ENCODE measurements at places on chromosomes 12 and 14.

DNA sequence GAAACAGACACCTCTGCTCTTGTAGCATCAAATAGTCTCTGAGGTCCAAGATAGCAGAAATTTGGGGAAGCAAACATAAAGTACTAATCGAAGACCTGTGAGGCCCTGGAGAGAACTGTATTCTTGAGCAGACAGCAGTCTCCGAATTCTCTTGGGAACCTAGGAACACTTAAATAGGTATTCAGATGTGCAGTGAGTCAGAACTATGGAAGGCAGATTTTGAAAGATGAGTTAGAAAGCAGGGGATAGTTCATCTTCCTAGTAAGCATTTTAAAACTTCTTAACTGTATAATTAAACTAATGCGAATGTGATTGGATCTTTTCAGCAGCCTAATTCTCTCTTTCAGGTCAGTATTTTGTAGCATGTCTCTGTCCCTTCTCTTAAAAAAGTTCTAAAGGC lies 30.6 kb downstream of the NAA30 start:
- DNase-seq, result no peak

GRCh38 chr12:75862692-75863471 lies 168.7 kb downstream of the PHLDA1 start:
- DNase-seq, result no peak

GRCh38 chr12:2032506-2032905 lies 20.3 kb upstream of the CACNA1C start:
- DNase-seq, result no peak

GRCh38 chr12:116306968-116307367 lies 29.5 kb upstream of the MED13L start:
- no peak for DNase-seq

- DNase-seq, result no peak
These were observed 1.9 kb downstream of the SSH1 start for GRCh38 chr12:108855284-108856169.

GRCh38 chr12:131827961-131828534 lies at the start of gene MMP17:
TSS of gene MMP17 (plus strand) at chr12:131828393. CDS start at chr12:131828495, 102 bp downstream.
- DNase-seq, result no peak

GRCh38 chr12:91866566-91866965 lies 279.1 kb downstream of the BTG1 start:
- DNase-seq, result no peak

GRCh38 chr12:124994437-124994975 lies 1.1 kb downstream of the BRI3BP start:
- DNase-seq, result no peak

DNA sequence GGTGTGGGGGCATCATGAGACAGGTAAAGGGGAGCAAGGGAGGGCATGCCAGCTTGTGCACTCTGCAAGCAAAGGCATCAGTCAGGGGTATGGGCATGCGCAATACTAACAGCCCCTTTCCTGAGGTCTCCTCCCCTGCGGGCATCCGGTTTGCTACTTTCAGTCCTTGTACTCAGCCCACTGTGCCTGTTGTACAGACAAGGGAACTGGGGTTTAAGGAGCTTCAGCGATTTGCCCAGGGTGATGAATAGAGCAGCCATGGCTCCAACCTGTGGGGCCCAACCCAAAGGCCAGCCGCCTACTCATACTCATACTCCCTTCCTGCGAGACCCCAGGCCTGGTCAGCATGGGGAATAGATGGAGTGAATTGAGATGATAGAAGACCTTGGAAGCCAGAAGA lies 66.7 kb downstream of the GALNT16 start:
- no peak for DNase-seq

DNA sequence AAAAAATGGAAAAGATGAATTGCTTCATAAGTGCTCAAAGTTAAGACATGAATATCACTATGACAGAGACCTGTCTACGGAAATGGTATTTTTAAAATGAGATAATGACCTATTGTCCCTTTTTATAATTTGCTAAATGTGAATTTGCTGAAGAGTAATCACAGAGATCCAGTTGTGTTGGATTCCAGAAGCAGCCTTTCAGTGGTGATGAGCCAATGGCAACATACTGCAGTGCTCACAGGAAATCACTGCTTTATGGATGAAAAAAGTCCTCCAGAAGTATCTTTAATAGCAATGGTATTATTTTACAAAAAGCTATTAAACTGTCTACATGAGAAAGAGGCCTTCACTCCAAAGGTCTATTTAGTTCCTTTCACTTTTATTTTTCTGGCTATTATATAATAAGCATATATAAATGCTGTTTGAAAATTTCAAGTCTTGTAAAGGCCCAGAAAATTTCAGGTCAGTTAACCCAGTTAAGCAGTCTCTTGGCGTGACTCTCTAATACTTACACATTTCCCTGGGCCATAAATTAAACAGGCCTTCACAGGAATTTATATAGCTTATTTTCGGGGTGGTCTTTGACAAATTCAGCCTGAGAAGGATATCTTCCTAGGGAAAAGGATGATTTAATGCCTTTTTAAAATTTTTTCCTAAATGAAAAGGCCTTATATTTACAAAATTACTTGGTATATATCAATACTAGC lies 55.4 kb downstream of the KCNJ8 start:
- no peak for DNase-seq

GRCh38 chr12:11856971-11857370 lies 207.5 kb downstream of the ETV6 start:
- DNase-seq, result no peak

- no peak for DNase-seq
These were observed 3.0 kb downstream of the MIS18BP1 start for GRCh38 chr14:45249856-45250575.

DNA sequence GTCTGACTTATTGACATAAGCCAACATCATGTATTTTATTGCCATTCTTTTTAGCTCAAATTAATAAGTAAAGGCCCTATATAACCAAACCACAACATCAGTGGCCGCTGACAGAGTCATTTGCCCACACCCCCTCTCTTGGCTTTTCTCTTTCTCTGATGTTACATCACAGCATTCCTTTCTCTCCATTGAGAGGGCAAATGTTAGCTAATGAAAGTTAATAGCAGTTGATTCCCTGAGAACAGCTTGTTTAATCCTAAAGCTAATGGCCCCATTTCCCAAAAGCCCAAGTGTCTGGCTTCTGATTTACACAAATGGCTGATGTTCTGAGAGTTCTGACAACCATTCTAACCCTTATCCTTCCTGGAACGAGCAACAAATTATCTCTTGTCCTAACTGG lies 308.8 kb downstream of the SNAPC1 start:
- DNase-seq, result no peak

GRCh38 chr12:15732341-15733061 lies 56.7 kb downstream of the EPS8 start:
- DNase-seq, result no peak

DNA sequence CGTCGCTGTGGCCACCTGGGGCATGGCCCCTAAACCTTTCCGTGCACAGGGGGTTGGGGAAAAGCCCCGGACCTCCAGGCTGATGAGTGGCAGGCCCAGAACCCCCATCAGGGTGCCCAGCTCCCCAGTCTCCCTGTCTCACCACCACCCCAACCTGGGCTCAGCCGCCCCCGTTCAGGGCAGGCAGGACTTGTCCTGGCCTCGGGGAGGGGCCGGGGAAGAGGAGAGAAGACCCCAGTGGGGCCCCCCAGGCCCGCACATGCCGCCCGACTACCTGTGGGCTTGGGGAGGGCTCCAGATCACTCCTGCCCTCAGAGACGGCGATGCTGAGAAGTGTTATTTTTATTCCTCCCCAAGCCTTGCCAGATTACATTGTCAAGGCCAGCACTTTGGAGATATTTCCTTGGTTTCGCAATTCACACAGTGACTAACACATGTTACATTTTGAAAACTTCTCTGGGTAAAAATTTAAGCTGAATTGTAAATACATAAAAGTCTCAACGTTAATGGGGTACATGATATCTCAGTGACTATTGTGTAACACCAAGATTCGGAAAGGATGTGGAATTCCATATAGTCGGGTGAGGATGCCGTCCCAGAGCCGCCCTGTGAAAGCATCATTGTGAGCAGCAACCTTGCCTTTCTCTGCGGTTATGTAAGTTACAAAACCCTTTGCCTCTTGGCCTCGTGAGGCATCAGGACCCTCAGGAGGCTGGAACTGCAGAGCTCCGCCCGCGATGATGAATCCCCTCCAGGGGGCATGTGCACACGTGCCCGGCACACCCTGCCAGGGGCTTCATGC lies 85.6 kb upstream of the DIO3 start:
- no peak for DNase-seq

DNA sequence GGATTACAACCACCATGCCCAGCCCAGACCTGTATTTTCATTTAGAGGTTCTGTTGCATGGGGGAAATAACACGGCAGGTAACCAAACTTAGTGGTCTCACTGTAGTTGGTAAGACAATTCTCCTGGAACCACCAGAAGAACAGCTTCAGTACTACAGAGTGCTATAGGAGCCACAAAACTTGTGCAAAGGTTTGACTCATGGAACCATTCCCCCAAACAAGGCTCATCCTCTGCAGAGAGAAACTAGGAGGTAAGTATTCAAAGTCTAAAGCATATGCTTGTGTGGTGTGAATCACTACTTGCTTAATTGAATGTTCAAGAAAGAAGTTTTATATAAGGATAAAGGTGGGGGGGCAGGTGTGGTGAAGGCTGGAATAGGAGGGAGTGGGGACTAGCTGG lies 58.7 kb downstream of the GNS start:
- no peak for DNase-seq

DNA sequence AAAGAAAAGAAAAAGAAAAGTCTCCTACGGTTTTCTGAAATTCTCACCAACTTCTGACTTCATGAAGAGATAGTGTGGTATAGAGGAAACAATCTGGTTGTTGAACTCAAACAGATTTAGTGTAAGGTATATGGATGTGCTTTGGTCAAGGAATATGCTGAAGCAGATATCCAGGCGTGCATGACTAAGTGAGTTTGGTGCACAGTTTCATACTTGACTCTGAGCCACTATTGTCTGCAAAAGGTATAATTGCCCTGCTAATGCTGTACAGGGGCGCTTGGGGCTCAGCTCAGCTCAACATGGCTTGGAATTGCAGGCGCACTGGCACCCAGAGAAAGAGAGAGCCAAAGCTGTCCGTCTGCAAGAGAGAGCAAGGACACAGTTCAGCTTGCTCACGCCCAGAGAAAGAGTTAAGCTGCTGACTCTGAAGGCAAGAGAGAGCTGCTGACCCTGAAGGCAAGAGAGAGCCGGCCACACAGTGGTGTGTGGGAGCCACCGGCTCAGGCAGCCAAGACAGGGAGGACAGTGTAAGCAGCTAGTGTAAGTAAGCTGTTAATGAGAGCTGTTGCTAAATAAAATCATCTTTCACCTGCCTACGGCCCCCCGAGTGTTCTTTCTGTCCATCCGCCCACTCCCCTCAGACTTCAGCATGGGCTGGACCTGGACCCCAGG lies 66.4 kb upstream of the SLC38A4 start:
- no peak for DNase-seq

- DNase-seq, result no peak
These were observed 63.6 kb downstream of the CRADD start for GRCh38 chr12:93740751-93741150.

DNA sequence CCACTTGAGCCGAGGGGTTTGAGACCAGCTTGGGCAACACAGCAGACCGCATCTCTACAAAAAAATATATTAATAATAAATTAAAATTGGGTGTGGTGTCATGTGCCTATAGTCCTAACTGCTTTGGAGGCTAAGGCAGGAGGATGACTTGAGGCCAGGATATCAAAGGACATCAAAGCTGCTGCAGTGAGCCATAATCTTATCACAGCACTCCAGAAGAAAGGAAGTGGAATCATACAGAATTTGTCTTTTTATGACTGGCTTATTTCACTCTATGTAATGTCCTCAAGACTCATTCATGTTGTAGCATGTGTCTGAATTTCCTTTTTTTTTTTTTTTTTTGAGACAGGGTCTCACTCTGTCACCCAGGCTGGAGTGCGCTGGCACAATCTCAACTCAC lies 43.9 kb upstream of the NUDT4 start:
- DNase-seq, result no peak

- DNase-seq, result no peak
These were observed 16.8 kb downstream of the ATP5MC2 start for GRCh38 chr12:53659011-53659551.

- DNase-seq, result no peak
These were observed 559 bp upstream of the LMBR1L start for GRCh38 chr12:49111206-49111605.

DNA sequence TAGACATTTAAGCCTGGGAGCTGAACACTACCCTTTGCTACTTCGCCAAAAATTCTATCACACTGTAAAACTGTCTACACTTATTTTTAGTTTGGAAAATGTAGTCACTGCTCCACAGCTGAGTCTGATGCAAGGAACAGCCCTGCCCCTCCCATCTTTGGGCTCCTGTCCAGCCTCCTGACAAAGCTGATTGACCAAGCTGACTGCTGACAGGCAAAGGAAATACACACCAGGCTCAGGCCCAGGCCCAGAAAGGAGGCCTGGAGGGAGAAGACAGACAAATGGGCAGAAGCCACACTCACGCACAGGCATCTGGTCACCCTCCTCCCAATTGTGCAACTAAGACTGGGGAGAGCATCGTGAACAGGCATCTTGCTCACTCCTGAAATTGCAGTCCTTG lies 55.3 kb downstream of the ISCA2 start:
- no peak for DNase-seq

DNA sequence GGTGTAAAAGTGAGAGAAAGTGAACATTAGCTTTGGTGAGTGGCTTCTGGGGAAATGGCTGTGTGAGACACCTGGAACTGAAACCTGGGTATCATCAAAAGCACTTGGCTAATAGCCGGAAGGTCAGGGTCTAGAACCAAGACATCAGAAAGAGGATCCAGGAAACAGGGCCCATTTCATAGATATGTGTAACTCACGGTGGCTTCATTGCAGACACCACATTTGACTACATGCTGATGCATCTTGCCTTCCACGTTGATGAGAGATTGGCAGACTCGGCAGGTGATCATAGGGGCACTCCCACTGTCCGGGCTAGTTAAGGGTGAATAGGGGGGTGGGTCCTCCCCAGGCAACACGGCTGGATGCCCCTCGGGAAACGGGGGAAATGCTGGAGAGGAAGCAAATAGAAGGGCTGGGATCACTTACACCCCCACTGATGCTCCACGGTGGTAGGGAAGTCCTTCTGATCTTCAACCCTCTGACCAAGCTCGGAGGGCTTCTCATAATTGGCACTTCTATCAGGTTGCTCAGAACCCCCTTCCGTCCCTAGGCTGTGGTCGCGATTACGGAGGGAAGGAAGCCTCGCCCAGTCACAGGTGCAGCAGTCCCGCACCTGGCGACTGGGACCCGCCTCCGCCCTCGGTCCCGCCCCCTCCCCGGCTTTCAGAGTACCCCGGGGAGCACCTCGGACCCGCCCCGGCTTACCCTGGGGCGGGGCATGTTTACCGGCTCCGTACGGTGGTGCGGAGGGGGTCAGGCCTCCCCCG lies 593 bp downstream of the PIP4P1 start:
- peak; percentile 53 for DNase-seq

GRCh38 chr14:58979325-58979724 lies 209.1 kb upstream of the DAAM1 start:
- DNase-seq, result no peak

DNA sequence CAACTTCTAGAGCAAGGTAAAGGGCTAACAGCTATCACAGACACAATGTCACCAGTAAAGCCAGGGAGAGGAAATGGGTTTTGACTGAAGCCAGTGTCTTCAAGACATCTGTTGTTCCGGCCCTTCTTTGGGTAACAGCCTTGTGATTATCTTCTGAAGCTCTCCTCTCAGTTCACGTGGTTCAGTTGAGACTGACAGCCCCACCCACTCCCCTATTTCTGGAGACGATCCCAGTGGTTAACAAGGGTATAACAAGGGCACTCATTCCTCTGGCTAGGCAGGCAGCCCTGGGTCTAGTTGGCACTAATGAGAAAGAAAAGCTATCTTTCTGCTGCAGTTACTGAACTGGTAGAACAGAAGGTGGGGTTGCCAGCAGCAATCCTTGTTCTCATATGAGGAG lies 6.9 kb downstream of the GNPTAB start:
- peak; percentile 82 for DNase-seq

GRCh38 chr12:110349514-110350151 lies 53.9 kb downstream of the ANAPC7 start:
- DNase-seq, result peak; percentile 32
